ENCODE measurements at places on chromosomes 12 and 14.

GRCh38 chr14:94689218-94689984 lies 77.2 kb downstream of the SERPINA3 start:
- peak; percentile 21 for DNase-seq

GRCh38 chr12:6778217-6778573 lies 5.9 kb downstream of the LAG3 start:
- no peak for DNase-seq

DNA sequence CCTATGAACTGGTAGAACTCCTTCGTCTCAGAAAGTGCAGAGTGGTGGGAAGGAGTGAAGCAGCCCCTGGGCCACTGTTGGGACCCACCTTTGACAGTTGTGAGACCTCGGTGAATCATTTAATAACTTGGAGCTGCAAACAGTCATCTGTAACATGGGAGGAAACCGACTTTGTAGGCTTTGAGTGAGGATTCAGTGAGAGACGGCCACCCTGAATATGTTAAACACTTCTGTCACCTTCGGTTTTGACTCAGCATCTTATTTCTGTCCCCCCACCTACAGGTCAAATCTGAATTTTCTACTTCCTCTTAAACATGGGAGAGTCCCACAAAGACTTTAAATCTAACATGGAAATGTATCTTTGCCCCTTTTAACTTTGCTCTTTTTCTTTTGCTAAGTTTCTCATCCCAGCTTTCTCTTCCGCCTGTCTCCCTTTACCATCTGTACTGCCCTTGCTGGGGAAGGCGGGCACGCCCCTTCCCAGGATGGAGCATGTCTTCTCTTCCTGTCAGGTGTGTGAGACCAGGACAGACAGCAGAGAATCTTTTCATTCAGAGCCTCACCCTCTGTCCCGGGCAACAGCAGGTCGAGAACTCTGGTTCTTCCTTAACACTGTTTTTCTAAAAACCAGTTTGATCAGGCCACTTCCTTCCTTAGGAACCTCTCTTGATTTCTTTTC lies 37.1 kb downstream of the ZC3H14 start:
- no peak for DNase-seq

- DNase-seq = peak; percentile 89
These were observed 11.0 kb downstream of the ORAI1 start for GRCh38 chr12:121637231-121637914.

- DNase-seq = no peak
These were observed 359.3 kb downstream of the TMTC2 start for GRCh38 chr12:83046019-83046418.

GRCh38 chr12:18221726-18222125 lies 39.6 kb upstream of the PIK3C2G start:
- DNase-seq = no peak

DNA sequence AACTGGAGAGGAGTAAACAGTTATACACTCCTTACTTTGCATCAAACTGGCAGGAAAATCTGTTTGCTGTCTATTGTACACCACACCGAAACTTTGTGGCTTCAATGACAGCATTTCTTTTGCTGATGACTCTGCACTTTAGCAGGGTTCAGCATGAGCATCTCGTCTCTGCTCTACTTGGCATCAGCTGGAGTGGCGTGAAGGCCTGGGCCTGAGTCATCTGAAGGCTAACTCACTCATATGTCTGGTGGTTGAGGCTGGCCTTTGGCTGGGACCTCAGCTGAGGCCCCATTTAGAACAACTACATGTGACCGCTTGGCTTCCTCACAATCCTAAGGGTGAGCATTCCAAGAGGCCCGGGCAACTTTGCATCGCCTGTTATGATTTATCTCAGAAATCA lies 28.7 kb upstream of the REP15 start:
- DNase-seq = no peak

GRCh38 chr12:109557200-109557599 lies 16.1 kb downstream of the MMAB start:
- DNase-seq = no peak

DNA sequence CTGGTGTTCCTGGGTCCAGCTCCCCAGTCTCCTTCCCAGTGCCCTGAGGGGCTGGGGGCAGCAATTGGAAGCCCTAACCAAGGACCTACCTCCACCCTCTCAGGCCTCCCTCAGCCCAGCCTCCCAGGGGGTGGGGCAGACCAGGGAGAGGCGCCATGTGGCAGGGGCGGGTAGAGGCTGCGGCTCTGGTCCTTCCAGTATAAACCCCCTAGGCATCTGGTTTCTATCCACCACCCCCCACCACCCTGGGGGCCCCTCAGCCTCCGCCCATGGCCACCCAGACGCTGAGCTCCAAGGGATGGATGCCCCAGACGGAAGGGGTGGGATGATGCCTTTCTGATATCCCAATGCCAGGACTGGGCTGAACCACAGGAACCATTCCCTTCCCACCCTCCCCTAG lies 2.8 kb upstream of the SP7 start:
- no peak for DNase-seq

GRCh38 chr14:81280136-81280791 lies 59.5 kb upstream of the GTF2A1 start:
- no peak for DNase-seq

DNA sequence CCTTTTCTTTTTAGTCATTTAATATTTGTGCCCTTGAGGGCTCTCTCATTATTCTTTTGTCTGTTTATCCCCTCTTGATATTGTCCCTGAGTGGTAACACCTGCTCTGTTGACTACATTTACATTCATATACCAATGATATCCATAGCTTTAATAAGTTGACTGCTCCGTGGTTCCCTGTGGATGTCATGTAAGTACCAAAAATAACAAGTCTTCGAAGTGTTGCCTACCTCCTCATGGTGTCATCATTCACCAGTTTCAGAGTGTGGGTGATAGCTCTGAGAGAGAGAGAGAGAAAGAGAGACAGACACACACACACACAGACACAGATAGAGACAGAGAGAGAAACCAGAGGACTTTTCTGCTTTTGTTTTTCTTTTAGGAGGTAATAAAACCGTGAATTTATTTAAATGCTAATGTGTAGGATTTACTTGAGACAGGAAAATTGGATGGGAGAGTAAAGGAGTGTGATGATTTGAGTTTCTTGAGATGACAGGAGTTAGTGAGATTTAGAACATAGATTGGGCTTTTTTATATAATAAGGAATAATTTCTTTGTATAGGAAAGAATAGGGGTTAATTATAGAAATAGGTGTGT lies 52.2 kb downstream of the PAPOLA start:
- no peak for DNase-seq

- no peak for DNase-seq
These were observed 48.9 kb downstream of the HRK start for GRCh38 chr12:116832353-116832752.

DNA sequence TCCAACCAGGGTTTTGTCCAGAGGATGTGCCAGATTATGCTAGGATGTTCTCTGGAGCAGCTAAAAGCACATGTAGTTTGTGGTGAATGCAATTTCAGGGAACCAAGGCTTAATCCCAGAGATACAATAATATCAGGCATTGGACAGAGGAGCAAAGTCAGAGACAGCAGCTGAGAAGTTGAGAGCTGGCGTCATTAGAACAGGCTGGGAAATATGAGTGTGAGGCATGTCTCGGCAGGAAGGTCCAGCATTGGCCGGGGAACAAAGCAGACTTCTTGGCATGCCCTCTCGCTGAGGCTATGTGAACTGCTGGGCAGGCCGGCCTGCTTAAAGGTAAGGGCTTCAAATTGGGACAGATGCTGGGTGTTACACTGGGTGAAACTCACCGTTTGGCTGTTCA lies 125.4 kb downstream of the CAND1 start:
- DNase-seq = no peak

DNA sequence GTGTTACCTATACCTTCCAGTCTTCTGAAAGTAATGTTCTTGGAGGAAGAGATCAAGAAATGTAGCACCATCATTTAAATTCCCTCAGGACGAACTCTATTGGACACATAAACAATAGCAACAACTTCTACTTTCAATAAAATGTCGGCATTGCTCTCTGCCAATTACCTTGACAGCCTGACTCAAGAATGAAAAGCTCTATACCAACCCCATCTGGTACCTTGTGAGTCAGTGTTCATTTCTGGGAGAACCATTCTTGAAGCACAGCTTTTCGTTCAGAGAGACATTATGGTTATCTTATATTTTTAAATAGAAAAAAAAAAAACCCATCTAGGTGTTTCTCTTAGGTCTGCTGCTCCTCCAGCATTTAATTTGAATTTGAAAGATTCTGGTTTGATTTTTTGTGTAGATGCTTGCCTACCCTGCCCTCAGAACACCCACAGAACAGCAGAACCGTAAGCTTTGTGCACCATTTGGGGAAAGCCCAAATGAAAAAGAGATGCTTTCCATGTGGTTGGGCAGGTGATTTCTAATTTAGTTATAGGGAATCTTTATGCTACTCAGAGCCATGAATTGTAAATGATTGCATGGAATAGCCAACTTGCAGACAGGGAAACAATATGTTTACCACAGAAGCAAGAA lies 156.0 kb downstream of the SAMD4A start:
- no peak for DNase-seq

DNA sequence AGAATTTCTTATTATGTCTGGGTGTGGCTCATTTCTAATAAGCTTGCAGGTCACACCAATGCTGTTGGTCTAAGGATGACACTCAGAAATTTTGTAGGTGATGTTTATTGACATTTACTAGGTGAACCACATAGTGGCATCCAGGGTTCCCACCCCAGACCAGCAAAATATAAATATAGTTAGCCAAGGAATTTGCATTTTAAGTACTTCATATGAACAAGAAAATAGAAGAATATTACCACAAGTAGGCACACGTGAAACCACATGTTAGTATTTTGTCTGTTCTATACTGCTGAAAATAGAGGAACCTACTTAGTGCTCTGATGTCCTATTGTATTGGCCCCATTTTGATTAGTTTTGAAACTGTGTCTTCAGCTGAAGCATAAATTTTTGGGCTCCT lies 71.1 kb downstream of the USP15 start:
- DNase-seq = no peak

- no peak for DNase-seq
These were observed 553 bp upstream of the CATSPERB start for GRCh38 chr14:91732439-91732838.

- no peak for DNase-seq
These were observed 5.6 kb upstream of the ADGRD1 start for GRCh38 chr12:130948136-130948535.

DNA sequence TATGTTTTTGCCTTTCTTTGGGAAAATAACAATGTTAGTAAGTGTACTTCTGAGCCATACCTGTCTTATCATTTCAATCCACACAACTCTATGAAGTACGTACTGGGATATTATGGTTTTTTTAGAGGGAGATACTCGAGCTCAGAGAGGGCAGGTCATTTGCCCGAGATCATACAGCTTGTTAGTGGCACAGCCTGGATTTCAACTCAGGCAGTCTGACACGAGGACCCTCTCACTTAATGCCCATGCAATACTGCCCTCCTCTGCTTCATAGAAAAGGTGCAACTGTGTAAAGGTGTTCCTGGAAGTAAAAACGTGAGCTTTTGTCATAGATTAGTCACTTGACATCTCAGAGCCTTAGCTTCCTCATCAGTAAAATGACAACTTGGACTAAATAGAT lies 128.0 kb downstream of the NDUFA12 start:
- no peak for DNase-seq

- no peak for DNase-seq
These were observed 246.7 kb downstream of the PAWR start for GRCh38 chr12:79444089-79444488.

- DNase-seq = no peak
These were observed 73.3 kb downstream of the NCOR2 start for GRCh38 chr12:124493809-124494750.

DNA sequence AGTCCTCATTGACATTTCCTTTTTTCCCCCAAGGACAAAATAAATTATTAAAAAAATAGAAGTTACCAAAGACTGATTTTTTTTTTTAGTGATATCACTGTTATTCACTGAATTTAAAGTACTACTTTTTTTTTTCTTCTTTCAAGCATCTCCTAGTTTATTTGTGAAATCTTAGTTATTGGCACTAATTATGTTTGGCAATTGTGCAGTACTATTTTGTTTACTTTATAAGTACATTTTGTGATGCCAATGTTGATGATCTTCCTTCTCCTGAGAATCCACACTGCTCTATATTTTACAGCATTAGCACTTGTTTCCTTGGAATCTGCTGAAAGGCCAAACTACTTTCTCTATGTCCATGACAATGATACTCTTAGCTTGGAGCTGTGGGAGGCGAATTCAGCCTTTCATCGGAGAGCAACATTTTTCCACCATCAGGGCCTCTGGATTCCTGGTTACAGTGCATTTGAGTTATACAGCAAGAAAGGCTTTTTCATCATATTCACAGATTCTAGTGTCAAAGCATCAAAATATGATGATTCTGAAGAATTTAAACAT lies 123.8 kb upstream of the PTPRQ start:
- DNase-seq = no peak

DNA sequence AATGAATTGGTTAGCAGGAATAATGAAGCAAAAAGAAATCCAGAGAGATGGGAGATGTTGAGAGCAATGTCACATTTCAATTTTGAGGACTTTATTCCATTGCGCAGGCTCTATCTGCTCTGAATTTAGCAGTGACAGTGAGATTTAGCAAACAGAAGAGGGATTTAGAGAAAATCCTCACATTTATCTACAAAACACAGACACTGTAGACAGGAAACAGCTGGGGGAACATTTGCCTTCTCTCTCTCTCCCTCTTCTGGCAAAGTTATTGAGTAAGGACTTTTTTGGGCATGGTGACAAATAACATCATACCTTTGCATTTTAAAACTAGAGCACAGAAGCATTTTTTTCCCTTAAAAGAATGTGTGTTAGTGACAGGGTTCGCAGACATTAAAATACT lies at the start of gene IGF1:
IGF1 (minus strand) TSS at position 158 of the 400 bp plus-strand sequence. CDS start 182 bp downstream, outside the sequence.
- DNase-seq = no peak

DNA sequence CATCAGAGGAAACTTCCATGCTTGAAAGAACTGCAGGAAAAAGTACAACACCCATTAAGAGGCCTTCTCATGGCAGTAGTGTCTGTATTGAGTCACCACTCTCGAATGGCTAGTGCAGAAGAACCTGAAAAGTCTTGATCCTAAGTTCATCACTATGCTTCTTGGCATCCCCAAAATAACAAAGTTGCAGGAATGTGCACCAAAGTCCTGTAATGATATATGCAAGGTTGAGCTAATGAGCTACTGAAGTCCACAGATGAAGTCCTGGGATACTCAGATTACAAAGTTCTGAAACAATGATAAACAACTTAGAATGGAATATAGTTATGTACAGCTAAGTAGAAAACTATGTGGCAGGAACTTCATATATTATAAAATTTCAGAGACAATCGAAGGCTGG lies 545.4 kb downstream of the FOXG1 start:
- DNase-seq = no peak

GRCh38 chr12:3145033-3145432 lies 67.9 kb downstream of the TSPAN9 start:
- no peak for DNase-seq

- DNase-seq = no peak
These were observed 1013.8 kb downstream of the DIO2 start for GRCh38 chr14:79197516-79197915.

GRCh38 chr12:101612160-101612916 lies 17.6 kb downstream of the MYBPC1 start:
- DNase-seq = no peak

DNA sequence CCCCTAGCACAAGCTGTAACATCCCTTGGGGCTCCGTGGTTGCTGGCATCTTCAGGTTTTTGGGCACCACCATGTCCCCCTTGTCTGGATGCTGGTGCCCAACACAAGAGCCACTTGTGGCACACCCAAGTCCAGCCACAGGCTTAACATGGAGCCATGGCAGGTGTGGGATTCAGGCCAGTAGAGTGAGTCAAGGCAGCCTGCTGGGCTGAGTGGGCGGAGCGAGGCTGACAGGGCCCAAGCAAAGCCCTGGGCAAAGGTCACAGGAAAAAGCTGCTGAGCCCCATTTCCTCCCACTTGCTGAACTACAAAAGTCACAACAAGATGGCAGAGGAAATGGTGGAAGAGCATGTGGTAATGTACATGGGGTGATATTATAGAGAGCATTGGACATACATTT lies 950.7 kb upstream of the FLRT2 start:
- DNase-seq = no peak
